ENCODE measurements at places on chromosomes 13 and 19. TPM values are rescaled to one million over a fixed set of nuclear protein-coding genes. Genes with fewer than 3 reads are reported as not detected.

- no peak for DNase-seq
Measured at GRCh38 chr13:47829690-47830089, 171.4 kb downstream of the SUCLA2 start.

- DNase-seq = no peak
Measured at GRCh38 chr19:6048348-6048747, 62.0 kb downstream of the RFX2 start.

GRCh38 chr19:49592486-49593232, 1.7 kb downstream of the PRR12 start:
- DNase-seq = no peak

- no peak for DNase-seq
Measured at GRCh38 chr19:42926781-42927180, 9.1 kb upstream of the PSG6 start.

- no peak for DNase-seq
Measured at GRCh38 chr19:56811480-56811879, 29.0 kb downstream of the PEG3 start.

- no peak for DNase-seq
Measured at GRCh38 chr19:46124638-46125115, at the start of gene IGFL3. Gene IGFL3, minus strand, starts transcription at chr19:46124688. Its CDS starts 39 bp downstream, at chr19:46124649.

- DNase-seq = no peak
Measured at GRCh38 chr13:30362869-30363268, 55.5 kb upstream of the KATNAL1 start.

DNA sequence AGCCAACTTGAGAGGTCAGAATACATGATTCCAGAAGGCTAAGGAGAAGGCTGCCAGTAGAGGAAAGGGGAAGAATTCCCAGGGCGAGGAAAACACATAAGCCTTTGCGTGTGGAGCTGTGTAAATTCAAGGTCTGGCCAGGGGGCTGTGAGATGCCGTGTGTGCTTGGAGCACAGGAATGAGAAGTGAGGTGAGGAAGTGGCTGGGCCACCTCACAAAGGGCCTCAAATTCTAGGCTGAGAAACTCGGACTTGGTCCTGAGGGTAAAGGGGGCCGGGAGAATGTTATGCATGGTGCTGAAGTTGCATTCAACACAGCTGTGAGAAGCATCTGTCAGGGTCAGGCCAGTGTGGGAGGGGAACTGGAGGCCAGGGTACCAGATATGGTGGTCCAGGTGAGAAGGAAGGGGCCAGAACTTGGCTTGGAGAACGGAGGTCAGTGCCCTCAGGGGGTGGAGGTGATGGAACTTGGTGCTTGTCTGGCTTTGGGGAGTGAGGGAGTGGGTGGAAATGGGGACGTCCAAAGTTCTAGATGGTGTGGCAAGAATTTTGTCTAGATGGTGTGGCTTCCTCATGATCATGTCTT, 4.9 kb upstream of the ZNF580 start:
- no peak for DNase-seq

DNA sequence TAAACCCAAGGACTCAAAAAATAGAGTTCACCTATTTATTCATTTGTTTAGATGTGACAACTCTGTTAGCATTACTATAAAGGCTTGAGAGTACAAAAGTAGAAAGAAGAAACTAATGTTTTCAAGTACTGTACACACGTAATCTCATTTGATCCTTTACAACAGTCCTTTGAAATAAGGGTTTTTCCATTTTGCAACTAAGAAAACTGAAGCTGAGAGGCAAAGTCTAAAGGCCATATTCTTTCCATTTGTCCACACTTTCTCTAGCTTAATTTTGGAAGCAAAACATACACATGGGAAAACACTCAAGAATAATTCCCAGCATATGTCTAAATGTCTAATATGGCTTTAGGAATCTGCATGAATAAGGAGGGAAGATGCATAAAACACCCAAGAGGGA, 34.1 kb downstream of the ZAR1L start:
- DNase-seq = no peak

DNA sequence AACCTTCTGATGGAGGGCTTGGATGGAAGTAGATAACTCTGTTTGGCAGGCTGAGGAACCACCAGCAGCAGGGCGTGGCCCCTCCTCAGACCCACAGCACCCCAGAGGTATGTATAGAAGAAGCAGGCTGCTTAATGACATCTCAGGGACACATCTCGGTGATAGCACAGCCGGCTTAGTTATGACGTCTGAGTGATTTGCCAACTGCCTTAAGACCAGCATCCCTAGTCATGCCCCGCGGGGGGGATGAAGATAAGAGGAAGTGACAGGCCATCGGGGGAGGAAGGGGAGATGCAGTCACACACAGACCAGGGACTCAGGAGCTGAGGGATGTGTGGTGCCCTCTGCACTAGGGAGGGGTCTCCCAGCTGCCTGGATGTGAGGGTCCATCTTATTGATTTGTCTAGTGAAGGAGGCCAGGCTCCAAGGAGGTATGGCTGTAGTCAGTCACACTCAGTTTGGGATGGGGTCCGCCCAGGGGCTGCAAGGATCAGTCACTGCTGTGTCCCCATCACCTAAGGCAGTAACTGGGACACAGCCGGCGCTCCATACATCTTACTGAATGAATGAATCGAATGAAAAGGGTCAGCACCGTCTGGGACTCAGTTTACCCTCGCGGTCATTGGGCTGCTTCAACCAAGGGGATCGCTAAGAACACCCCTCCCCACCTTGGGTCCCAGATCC, 19.2 kb upstream of the ERCC1 start:
- no peak for DNase-seq

DNA sequence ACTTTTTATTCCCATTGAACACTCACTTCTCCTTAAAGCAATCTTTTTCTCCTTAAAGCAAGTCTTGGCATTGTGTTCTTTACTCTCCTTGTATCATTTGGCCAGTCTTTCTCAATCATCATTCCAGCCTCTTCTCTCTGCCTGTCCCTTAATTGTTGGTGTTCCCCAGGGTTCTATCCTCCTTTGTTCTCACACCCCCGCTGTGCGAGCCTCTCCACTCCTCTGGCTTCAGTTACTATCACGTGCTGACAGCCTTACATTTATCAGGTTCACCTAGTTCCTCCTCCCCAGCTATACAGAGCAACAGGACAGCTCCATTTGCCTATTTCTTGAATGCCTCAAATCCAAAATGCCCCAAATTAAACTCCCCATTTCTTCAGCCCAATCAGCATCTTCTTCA, 24.6 kb downstream of the CYSLTR2 start:
- no peak for DNase-seq

DNA sequence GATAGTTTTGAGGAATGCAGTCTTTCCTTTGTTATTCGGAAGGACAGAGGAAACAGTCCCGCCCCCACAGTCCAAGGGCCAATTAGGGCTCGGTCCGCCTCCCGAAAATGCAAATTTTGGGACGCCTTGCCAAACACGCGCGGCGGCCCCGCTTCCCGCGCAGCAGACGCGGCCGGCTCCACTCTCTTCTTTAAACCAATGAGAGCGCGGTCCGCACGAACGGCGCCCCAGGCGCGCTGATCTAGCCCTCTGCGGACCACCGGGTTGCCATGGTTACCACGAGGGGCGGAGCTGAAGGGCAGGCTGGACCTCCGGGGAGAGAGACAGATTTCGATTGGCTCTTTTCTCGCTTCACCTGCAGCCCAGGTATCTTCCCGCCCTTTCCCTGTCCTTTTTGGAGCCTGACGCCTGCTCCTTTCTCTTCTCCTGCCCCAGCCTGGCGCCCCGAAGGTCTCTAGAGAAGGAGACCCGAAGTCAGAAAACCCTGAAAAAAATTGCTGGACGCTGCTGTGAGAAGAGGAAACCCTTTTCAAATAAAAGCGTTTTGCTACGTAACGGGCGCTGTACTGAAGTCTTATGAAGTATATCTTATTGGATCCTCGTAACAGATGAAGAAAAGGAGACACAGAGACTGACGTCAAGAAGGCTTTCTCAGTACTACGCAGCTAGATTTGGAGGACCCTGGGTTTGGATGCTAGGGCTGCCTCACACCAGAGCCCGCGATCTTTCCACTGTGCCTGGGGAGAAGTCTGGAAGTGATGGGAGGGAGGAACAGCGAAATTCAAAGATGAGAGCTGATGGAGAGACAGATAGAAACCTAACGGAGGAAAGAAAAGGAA, 2.0 kb downstream of the PTH2 start:
- DNase-seq = peak; percentile 47

GRCh38 chr13:19860884-19861655, 2.4 kb downstream of the ZMYM5 start:
- no peak for DNase-seq

DNA sequence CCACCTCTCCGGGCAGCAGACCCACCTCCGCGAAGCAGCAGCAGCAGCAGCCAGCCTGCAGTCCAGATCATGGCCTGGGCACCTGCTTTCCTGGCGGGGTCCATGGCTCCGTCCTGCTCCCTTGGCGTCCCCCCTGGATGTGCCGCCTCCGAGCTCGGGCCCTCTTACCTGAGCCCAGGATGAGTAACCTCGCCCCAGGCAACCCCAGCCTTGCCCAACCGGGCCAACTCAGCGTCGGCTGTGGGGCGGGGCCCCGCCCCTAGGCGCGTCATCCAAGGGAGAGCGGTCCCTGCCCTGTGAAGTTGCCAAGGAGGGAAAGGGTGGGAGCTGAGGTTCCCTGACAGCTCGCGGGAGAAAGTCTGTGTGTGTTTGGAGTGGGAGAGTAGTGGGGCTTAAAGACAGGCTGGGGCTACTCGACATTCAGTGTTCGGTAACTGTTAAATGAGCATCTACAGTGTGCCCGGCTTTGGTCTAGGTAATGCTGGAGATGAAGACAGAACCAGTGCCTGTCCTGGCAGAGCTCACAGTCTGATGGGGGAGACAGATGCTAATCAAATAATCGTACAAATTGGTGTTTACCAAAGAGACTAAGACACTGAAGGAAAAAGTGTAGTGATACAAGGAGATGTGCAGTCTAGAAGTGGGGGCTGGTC, at the start of gene LYPD3:
Gene LYPD3, minus strand, starts transcription at position 141 of the 653 bp plus-strand sequence. Its CDS starts 37 bp downstream, at position 104.
- no peak for DNase-seq

DNA sequence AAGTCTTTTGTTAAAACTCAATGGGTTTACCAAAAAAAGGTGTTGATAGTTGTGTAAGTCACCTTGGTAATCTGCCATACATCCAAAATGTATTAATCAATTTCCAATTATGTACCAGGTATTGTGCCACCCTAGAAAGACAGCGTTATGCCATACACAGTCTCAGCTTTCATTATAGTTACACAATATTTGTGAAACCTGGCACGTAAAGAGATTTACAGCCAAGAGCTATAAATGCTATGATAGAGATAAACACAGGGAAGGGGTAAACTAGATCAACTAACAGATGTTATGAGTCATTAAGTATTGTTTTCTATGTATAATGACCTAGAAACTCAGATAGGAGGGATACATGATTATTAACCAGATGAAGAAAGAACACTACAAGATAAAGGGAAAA, 725.6 kb upstream of the SLITRK5 start:
- DNase-seq = no peak

DNA sequence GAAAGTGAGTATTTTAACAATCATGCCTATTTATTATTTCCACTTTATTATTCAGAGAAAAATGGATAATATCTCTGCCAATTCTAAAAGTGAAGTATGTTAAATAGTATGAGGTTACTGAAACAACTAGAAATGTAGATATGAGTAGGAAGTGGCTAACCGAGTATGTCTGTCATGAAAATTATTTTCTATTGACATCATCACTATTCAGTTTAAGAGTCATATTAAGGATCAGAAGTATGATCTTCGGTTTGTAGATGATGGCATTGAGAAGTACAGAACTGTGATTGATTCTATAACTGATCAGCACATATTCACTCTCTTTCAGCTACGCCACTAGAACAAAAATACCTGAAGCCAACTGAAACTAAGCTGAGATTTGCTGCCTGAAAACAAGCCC, 146.4 kb upstream of the SLITRK5 start:
- DNase-seq = no peak

GRCh38 chr19:36151144-36152018, 866 bp downstream of the COX7A1 start:
- no peak for DNase-seq

- no peak for DNase-seq
Measured at GRCh38 chr13:101703838-101704237, 251.4 kb downstream of the ITGBL1 start.

GRCh38 chr13:55483626-55484158, 1657.0 kb upstream of the PRR20A start:
- DNase-seq = no peak

- no peak for DNase-seq
Measured at GRCh38 chr13:23753458-23753857, 135.7 kb downstream of the MIPEP start.

DNA sequence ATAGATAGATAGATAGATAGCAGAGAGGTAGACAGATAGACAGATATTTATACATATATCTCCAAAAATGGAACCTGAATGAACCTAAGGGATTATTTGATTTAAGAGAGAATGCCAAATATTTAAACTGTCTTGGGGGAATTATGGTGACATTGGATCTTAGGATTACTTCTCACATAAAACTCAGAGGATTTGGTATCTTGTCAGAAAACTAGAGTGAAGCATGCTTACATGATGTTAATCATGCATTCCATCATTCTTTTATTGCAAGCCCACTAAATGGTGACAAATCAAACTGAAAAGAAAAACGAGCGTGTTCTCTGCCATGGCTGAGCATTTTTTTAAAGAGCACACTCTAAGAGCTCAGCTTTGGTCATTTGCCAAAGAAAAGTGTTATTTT, 165.2 kb downstream of the PCDH9 start:
- DNase-seq = no peak

- no peak for DNase-seq
Measured at GRCh38 chr13:113508521-113509254, 18.2 kb upstream of the DCUN1D2 start.

- no peak for DNase-seq
Measured at GRCh38 chr19:18495204-18495911, 26.5 kb downstream of the ELL start.

The KLK6 gene
- polyA plus RNA-seq = 32.4 TPM

The LHB gene
- not detected for polyA plus RNA-seq

The OLFM2 gene
- polyA plus RNA-seq = 21.1 TPM

The HSPB6 gene
- polyA plus RNA-seq = 18.4 TPM

The PEAK3 gene
- polyA plus RNA-seq = 0.17 TPM

The ZNF616 gene
- polyA plus RNA-seq = 18.3 TPM

The ZFP30 gene
- polyA plus RNA-seq = 24.8 TPM

The MAP4K1 gene
- 4.2 TPM for polyA plus RNA-seq

All from renal cortex interstitium (tissue), 15 donors.